ENCODE measurements at places on chromosomes 1 and 21. TPM values are rescaled to one million over a fixed set of nuclear protein-coding genes. Genes with fewer than 3 reads are reported as not detected.

GRCh38 chr1:92883297-92883696 is 51.5 kb downstream of the RPL5 start:
- DNase-seq = no peak

The FAM177B gene
- total RNA-seq = 0.16 TPM

DNA sequence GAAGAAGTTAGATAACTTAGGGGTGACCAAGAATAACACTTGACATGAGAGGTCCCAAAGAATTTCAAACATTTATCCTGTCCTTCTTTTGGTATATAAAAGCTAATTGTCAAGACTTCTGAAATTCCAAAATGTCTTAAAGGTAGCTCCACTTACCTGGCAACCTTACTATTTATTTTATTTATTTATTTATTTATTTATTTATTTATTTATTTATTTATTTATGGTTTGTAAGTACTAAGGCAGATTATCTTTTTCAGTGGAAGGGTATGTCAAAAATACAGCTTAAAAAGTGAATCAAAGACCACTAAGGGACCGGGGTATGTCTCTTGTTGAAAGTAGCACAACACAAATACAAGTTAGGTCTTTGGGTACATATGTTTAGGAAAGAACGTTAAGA is 620.8 kb upstream of the B3GALT2 start:
- DNase-seq = no peak

- no peak for DNase-seq
Observed at GRCh38 chr1:111955755-111956154, 33.7 kb downstream of the KCND3 start.

The SUSD4 gene
- total RNA-seq = 1.4 TPM

DNA sequence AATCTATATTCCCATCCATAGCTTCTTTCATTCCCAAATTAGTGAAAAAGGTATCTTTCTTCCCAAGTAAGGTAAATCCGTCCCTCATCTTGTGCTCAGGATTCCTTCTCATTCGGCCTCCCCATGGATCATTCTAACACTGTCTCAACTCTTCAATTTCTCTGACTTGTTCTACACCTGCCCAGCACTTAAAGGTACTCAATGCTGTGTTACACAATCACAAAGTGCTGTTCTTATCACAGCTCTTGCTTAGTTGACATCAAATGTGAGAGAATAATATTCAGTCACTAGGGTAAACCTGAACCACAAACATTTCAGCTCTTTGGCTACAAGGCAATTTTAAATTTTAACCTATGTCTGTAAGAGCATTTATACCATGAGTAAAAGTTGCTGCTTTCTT is 94.8 kb downstream of the DIRAS3 start:
- DNase-seq = no peak

GRCh38 chr1:25080294-25081209 is 150.5 kb upstream of the RUNX3 start:
- DNase-seq = no peak

DNA sequence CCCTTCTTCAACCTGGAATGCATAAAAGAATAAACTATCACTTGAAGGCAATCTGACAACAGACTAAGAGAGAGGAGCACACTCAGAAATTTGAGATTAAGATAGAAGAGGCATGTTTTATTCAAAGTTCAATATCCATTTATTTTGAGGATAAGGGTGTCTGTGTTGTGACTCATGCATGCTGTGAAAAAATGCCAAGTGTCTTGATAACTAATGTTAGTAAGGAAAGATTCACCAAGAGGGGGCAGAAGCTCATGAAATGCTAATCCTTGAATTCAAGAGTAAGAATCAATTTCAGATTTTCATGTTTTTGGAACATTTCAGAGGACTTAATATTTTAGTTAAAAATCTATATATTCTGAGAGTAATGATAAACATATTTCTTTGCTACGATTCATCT is 94.0 kb downstream of the IFI44 start:
- no peak for DNase-seq

- DNase-seq = no peak
Observed at GRCh38 chr1:46526691-46527291, 24.7 kb downstream of the KNCN start.

DNA sequence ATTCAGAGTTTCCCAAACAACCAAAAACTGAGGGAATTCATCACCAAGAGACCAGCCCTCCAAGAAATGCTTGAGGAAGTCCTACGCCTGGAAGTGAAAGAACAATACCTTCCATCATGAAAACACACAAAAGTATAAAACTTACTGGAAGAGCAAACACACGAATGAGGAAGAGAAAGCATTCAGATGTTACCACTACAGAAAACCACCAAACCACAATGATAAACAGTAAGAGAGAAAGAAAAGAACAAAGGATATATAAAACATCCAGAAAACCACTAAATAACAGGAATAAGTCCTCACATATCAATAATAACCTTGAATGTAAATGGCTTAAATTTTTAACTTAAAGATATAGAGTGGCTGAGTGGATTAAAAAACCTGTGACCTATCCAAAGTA is 58.5 kb upstream of the BCL10 start:
- DNase-seq = no peak

The ENO1 gene
- total RNA-seq = 211 TPM

The FAM72B gene
- not detected for total RNA-seq

The KRTAP26-1 gene
- not detected for total RNA-seq

DNA sequence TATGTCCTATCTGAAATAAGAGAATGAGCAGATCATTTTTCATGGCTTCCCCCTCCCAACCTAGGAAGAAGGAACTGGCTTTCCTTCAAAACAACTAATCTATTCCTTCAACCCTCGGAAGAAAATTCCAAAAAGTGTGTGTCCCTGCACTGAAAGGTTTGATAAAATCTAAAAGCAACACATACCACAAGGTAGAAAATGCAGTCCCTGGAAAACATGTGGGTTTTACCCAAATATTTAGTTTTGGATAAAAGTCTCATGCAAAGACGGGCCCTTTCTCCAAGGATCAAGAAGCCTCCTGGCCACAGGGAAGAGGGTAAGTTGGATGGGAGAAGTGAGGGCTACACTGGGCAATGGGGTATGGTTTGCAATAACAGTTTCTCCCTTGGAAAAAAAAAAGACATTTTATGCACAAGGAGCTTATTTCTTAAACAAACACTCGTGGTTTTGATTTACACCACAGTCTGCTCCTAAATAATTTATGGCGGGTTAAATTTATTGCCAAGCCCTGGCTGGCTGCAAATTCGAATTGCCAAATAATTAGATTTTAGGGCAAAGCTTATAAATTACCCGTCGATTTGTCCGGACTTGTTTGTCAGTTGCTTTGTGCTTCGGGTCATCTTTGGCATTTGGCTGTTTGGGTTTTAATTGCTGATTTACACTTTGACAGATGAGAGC is 28.9 kb downstream of the ERI3 start:
- DNase-seq = no peak

DNA sequence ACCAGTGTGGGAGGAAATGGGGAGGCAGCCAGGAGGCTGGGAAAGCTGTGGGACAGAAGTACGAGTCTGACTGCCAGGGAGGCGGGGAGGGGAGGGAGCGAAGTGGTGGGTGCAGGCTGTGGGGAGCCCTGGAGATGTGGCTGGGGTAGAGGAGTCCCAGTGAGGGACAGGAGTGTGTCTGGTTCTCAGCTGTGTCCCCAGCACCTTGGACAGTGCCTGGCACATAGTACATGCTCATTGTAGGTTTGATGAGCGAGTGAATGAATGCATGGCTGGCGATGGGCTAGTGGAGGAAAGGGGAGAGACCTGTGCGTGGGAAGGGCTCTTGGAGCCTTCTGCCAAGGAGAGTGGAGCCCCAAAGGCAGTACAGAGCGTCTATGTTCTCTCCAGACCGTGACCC is 104.1 kb downstream of the SIK1 start:
- no peak for DNase-seq
